ENCODE measurements at places on chromosomes 11 and 22. TPM values are rescaled to one million over a fixed set of nuclear protein-coding genes. Genes with fewer than 3 reads are reported as not detected.

- H3K27ac ChIP-seq = no peak overlapping the region
- H3K4me1 ChIP-seq = no peaks in the 10 kb centered on the region
- no peak for DNase-seq
- H3K4me3 ChIP-seq = no peak overlapping the region
- no peaks in the 10 kb centered on the region for H3K27me3 ChIP-seq
- no peaks in the 10 kb centered on the region for H3K36me3 ChIP-seq
Observed at GRCh38 chr11:34566208-34566551, 52.6 kb upstream of the ELF5 start.

- no peaks in the 10 kb centered on the region for H3K27me3 ChIP-seq
- peaks cover 28% of the 10 kb centered on the region for H3K4me1 ChIP-seq
- peak overlapping the region; percentile 84 for H3K4me3 ChIP-seq
- peak overlapping the region; percentile 96 for H3K27ac ChIP-seq
Observed at GRCh38 chr11:83192606-83193245, 786 bp upstream of the ANKRD42 start.

GRCh38 chr11:48150213-48150612 is 66.4 kb upstream of the OR4B1 start:
- no peak for DNase-seq
- no peaks in the 10 kb centered on the region for H3K27me3 ChIP-seq
- no peak overlapping the region for H3K4me3 ChIP-seq
- H3K27ac ChIP-seq = no peak overlapping the region

The TEF gene
- 45.6 TPM for total RNA-seq

GRCh38 chr11:78704811-78705210 is 130.1 kb upstream of the NARS2 start:
- no peaks in the 10 kb centered on the region for H3K4me1 ChIP-seq
- no peaks in the 10 kb centered on the region for H3K36me3 ChIP-seq
- H3K4me3 ChIP-seq = no peak overlapping the region
- no peak overlapping the region for H3K27ac ChIP-seq
- DNase-seq = no peak

DNA sequence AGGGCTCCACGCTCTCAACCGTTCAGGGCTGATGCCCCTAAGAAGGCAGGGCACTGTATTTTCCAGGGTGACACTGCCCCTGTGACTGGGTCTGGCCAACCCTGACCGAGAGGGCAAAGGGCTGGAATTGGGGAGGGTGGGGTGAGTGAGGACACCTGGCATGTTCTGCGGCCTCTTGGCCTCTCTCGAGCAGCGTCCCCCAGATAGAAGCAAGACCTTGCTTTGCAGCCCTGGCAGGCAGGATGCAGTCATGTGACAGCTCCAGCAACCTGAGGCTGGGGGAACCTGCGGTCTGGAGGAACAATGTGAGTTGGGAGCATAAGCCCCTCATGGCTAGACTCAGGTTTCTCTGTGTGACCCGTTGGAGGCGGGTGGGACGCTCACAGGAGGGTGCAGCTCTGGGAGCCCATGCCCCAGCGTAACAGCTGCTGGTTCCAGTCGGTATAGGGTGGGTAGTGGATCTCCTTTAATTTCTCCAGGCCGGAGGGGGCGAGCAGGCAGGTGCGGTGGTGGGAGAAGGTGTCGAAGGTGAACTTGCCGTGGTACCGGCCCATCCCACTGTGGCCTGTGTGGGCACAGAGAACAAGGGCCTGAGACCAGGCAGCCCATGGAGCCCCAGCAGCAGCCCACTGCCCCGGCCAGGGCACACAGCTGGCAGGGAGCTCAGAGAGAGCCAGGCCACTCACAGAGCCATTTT is 11.4 kb downstream of the ALDH3B2 start:
- H3K36me3 ChIP-seq = no peaks in the 10 kb centered on the region
- no peaks in the 10 kb centered on the region for H3K27me3 ChIP-seq
- no peaks in the 10 kb centered on the region for H3K4me1 ChIP-seq
- no peak overlapping the region for H3K4me3 ChIP-seq
- no peak overlapping the region for H3K27ac ChIP-seq

The FAM180B gene
- not detected for total RNA-seq

GRCh38 chr11:70820311-70820710 is 422.0 kb downstream of the CTTN start:
- no peak overlapping the region for H3K4me3 ChIP-seq
- H3K27me3 ChIP-seq = peaks cover 12% of the 10 kb centered on the region
- H3K27ac ChIP-seq = no peak overlapping the region
- no peaks in the 10 kb centered on the region for H3K36me3 ChIP-seq

DNA sequence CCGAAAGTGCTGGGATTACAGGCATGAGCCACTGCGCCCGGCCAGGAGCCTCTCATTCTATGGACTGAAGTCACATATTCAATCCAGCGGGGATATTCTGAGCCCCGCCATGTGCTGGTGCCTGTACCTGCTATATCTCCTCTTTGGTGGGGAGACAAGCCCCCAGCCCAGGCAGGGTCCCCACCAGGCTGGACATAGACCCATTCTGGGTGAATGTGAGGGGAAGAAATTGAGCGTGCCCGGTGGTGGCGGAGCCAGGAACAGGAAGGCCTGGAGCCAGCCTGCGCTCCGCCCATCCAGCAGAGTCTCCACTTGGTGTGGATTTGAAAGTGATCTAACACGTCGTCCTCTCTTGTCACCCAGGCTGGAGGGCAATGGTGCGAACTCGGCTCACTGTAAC is 38.0 kb upstream of the CSNK1E start:
- H3K36me3 ChIP-seq = no peaks in the 10 kb centered on the region
- no peak overlapping the region for H3K27ac ChIP-seq
- no peak overlapping the region for H3K4me3 ChIP-seq
- peak; percentile 59 for DNase-seq

DNA sequence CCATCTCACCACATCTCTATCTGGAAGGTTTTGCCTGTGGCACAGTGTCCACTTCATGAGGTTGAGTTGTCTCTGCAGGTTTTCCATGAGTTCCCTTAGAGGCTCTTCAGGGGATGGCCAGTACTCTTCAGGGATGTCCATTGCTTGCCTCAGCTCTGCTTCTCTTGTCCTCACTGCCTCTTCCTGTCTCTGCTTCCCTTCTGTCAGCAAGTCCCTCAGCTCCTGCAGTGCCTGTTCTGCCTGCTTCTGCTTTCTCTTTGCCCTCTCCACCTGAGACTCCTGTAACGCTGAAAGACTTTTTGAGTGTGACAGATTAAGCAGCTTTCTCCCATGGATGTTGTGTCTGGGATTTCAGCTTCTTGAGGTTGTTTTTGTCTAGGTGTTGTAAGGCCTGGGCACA is 38.2 kb upstream of the MRPL17 start:
- no peak for DNase-seq
- H3K4me3 ChIP-seq = no peak overlapping the region
- no peak overlapping the region for H3K27ac ChIP-seq
- no peaks in the 10 kb centered on the region for H3K36me3 ChIP-seq

GRCh38 chr11:118239509-118240205 is 12.5 kb downstream of the MPZL3 start:
- H3K4me1 ChIP-seq = peaks cover 36% of the 10 kb centered on the region
- H3K27ac ChIP-seq = peak overlapping the region; percentile 68
- no peaks in the 10 kb centered on the region for H3K36me3 ChIP-seq
- no peak for DNase-seq
- H3K4me3 ChIP-seq = peak overlapping the region; percentile 5
- H3K27me3 ChIP-seq = no peaks in the 10 kb centered on the region

The MUC2 gene
- not detected for total RNA-seq

The CCDC116 gene
- total RNA-seq = 0.69 TPM

DNA sequence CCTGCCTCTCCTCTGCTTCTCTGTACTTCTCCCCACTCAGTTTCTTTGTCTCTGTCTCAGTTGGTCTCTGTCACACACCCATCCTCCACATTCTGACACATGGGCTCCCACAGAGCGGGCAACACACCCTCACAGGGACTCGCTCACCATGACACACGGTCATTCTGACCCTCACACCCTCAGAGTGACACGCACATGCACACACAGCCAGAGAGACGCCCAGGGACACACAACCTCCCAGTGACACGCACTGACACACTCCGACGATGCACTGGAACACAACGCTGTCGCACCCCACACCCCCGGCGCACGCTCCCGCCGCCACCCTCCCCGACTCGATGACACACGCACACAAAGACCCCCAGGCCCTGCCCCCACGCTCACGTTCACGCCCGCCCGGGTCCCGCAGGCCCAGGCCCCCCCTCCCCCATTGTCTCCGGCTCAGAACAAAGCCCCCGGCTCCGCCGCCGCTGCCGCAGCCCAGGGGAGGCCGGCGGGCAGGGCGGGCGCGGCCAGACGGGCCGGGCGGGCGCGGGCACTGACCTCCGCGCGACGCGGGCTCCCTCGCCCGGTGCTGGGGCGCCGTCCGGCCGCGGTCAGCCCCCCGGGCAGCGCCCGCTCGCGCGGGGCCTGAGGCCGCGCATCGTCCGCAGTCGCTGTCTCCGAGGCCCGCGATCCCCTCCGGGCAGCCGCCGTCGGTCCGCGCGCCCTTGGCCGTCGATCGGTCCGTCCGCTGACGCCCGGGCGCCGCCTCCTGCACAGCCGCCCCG is 404 bp downstream of the DCHS1 start:
- DNase-seq = peak; percentile 68
- peak overlapping the region; percentile 47 for H3K4me3 ChIP-seq

GRCh38 chr11:125447721-125448120 is 48.3 kb downstream of the FEZ1 start:
- H3K4me1 ChIP-seq = peaks cover 16% of the 10 kb centered on the region
- H3K27me3 ChIP-seq = no peaks in the 10 kb centered on the region
- H3K36me3 ChIP-seq = no peaks in the 10 kb centered on the region
- no peak overlapping the region for H3K4me3 ChIP-seq

DNA sequence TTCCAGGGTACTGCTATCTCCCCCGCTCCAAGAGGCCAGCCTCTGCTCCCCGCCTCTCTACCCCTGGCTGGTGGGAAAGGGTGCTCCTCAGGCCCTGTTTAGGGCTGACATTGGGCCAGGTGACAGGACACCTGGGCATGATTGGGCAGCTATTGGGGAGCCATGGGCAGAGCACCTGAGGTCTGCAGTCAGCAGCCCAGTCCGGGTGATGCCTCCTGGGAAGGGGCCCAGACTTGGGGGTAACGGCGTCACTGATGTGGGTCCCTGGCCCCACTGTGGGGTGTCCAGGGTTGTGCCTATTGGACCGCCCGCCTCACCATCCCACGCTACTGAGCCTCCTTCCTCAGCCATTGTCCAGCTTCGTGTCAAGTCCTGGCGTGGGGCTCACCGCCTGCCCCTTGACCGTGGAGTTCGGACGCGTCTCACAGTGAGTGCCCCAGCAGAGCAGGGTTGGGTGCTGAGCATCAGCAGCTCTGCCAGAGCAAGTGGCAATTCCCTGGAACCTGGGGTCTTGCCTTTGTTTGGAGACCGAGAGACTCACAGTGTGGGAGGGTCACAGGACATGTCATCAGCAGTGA is 2.8 kb upstream of the GATD1 start:
- H3K27ac ChIP-seq = no peak overlapping the region
- no peaks in the 10 kb centered on the region for H3K27me3 ChIP-seq
- DNase-seq = no peak
- H3K4me1 ChIP-seq = peaks cover 22% of the 10 kb centered on the region

The LUZP2 gene
- 0.23 TPM for total RNA-seq

GRCh38 chr11:11984563-11984962 is 23.9 kb downstream of the DKK3 start:
- H3K36me3 ChIP-seq = no peaks in the 10 kb centered on the region
- DNase-seq = peak; percentile 20
- H3K27ac ChIP-seq = no peak overlapping the region
- no peaks in the 10 kb centered on the region for H3K27me3 ChIP-seq
- H3K4me1 ChIP-seq = peaks cover 26% of the 10 kb centered on the region
- no peak overlapping the region for H3K4me3 ChIP-seq

The SCN2B gene
- total RNA-seq = 2.5 TPM

DNA sequence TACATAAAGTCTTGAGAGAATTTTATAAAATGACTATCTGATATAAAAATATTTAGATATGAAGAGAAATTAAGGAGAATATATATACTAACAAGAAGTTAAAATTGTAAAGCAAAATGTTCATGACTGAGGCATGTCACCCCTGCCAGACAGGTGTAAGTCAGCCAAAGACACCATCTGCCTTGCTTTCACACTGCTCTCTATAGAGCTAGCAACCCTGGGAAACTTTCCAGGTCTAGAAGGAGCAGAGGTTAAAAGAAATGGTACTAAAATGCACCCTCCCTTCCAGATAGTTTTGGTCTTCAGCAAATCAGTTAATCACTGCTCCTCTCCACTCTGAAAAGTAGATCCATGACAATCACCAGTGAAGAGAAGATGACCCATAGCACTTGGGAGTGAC is 16.5 kb downstream of the PPP2R1B start:
- H3K4me1 ChIP-seq = peaks cover 5% of the 10 kb centered on the region
- H3K27me3 ChIP-seq = no peaks in the 10 kb centered on the region
- no peak overlapping the region for H3K27ac ChIP-seq
- no peak overlapping the region for H3K4me3 ChIP-seq

GRCh38 chr22:21861264-21861848 is 6.1 kb downstream of the MAPK1 start:
- DNase-seq = no peak
- H3K4me1 ChIP-seq = peaks cover 77% of the 10 kb centered on the region
- H3K27ac ChIP-seq = no peak overlapping the region
- no peak overlapping the region for H3K4me3 ChIP-seq

DNA sequence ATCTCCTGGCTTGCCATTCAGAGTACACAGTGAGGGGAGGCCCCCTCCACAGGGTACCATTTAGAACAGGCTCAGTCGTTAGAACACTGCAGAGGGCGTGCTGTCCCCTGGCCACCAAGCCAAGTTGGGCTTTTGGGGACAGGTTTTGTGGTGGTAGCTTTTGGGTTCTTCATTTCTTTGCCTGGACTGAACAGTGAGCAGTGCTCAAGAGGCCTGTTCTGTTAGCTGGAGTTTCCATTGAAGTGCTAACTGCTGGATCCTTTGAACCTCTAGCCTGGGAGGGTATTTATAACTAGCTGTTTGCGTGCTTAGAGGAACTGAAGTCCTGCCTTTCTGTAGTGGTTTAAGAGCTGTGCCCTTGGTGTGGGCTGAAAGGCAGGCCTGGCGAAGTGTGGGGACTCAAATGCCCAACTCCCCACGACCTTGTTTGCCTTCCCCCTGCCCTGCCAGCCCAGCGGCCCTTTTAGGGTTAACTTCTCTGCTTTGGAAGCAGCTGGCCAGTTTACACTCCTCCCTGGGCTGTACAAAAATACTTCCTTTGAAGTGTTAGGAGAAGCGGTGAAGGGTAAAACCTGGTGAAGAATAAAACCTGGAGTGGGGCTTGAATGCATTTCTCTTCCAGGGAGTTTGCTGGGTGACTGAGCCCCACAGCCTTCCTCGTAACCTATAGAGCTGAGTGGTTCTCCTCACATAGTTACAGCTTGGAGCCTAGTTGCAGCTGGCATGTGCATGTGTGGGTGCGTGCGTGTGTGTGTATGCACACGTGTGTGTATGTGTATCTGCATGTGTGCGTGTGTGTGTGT is 34.6 kb downstream of the ZNRF3 start:
- no peak overlapping the region for H3K4me3 ChIP-seq
- H3K27me3 ChIP-seq = no peaks in the 10 kb centered on the region
- peaks cover 46% of the 10 kb centered on the region for H3K4me1 ChIP-seq
- peak; percentile 67 for DNase-seq
- peak overlapping the region; percentile 63 for H3K27ac ChIP-seq

Measured in upper lobe of right lung (tissue), 1 donor.